ENCODE measurements at places on chromosomes 11 and 22.

- DNase-seq: peak; percentile 89
Observed at GRCh38 chr11:28756977-28757376, 648.8 kb downstream of the METTL15 start.

- peak; percentile 87 for DNase-seq
Observed at GRCh38 chr22:45608763-45609180, 62.9 kb upstream of the ATXN10 start.

DNA sequence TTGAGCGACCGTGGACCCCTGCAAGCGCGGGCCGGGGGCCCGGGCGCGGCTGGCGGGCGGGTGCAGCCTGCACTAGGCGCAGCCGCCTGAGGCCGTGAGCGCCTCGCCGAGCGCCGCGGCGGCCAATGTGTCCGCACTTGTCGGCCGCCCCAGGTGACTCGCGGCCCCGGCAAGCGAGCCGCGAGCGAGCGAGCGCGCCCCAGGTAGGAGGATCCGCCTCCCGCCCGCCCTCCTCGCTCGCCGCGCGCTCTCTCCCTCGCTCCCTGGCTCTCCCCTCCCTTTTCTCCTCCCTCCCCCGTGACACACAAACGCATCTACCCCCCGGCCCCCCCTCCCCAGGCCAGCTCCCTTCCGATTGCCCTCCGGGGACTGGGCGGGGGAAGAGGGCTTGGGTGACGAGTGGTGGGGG lies at the start of gene WNT7B:
TSS of gene WNT7B (minus strand) at position 160 of the 409 bp plus-strand sequence. CDS start 408 bp downstream, outside the sequence.
- peak; percentile 83 for DNase-seq

DNA sequence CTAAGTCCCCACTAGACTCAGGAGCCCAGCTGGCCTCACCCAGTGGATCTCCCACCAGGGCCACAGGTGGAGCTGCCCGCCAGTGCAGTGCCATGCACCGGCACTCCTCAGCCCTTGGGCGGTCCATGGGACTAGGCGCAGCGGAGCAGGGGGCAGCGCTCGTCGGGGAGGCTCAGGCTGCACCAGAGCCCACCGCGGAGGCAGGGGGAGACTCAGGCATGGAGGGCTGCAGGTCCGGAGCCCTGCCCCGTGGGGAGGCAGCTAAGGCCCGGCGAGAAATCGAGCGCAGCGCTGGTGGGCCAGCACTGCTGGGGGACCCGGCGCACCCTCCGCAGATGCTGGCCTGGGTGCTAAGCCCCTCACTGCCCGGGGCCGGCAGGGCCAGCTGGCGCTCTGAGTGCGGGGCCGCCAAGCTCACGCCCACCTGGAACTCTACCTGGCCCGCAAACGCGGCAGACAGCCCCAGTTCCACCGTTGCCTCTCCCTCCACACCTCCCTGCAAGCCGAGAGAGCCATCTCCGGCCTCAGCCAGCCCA lies 1275.2 kb upstream of the CNTN5 start:
- DNase-seq: no peak

DNA sequence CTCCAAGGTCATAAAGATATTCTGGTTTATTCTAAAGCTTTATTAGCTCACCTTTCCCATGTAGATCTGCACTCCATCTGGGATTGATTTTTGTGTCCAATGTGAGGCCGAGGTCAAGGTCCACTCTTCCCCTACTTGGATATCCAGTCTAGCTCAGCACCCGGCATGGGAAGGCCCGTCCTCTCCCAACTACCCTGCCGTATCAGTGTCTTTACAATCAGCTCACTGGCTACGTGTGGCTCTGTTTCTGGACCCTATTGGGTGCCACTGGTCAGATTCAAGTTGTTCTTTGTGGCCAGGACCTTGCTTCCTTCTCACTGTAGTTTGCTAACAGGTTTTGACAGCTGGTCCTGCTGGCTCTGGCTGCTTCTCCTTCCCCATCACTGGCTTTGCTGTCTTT lies 30.9 kb downstream of the KCNQ1OT1 start:
- no peak for DNase-seq

DNA sequence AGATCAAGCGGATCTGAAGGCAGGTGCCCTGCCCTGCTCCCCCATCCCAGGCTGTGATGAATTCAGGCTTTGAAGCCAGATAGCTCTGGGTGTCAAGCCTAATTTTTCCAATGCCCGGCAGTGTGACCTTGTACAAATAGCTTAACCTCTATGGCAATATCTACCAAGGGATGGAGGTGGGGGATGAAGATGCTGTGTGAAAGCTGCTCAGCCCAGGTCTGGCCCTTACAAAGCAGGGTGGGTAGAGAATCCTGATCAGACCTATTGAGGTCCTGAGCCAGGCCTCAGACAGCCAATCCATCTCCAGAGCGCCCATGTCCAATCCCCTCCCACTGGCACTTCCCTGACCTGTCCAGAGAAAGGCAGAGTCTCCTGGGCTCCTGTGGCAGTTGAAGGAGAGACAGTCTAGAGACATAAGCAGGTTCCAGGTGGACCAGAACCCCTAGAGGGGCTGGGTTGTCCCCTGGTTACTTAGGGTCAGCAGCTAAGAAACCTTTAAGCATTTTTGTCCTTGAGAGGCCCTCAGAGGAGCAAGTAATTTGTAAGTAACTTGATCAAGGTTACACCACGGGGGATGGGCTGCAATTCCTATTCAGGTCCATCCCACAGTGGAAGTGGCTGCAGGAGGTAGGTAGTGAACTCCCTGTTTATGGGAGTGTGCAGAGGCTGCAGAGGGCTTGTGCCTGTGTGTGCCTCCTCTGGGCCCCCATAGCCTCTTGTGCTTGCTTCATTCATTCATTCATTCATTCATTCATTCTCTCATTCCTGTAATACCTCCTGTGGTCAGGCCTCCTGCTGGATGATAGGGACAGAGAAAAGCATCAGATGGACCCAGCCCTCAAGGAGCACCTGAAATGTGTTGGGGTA lies 10.4 kb downstream of the P2RY2 start:
- no peak for DNase-seq

GRCh38 chr11:111409915-111410314 lies 30.8 kb upstream of the POU2AF1 start:
- DNase-seq: no peak

- no peak for DNase-seq
Observed at GRCh38 chr11:93736129-93736528, 5.2 kb downstream of the TAF1D start.

DNA sequence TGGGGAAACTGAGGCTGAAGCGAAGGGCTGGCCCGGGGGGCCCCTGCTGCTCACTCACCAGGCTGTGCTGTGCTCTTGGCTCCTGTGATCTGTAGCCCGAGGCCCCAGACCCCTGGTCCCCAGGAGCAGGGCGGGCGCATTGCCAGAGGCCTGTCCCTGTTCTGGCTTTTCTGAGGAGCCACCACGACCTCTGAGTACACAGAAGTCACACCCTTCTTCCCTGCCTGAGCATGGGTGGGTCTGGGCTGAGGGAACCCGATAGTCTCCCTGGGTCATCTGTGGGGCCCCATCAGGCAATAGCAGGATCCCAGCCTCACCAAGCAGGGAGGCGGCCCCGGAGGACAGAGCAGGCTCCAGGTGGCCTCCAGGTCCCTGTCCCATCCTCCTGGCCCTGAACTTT lies 5.1 kb downstream of the CASTOR1 start:
- no peak for DNase-seq

- no peak for DNase-seq
Observed at GRCh38 chr11:119472856-119473222, 49.9 kb upstream of the THY1 start.

GRCh38 chr11:77542296-77542695 lies 47.5 kb upstream of the AQP11 start:
- DNase-seq: peak; percentile 31

- no peak for DNase-seq
Observed at GRCh38 chr22:30048681-30049080, 31.6 kb upstream of the HORMAD2 start.

- DNase-seq: no peak
Observed at GRCh38 chr11:27255447-27255828, 107.6 kb downstream of the CCDC34 start.

DNA sequence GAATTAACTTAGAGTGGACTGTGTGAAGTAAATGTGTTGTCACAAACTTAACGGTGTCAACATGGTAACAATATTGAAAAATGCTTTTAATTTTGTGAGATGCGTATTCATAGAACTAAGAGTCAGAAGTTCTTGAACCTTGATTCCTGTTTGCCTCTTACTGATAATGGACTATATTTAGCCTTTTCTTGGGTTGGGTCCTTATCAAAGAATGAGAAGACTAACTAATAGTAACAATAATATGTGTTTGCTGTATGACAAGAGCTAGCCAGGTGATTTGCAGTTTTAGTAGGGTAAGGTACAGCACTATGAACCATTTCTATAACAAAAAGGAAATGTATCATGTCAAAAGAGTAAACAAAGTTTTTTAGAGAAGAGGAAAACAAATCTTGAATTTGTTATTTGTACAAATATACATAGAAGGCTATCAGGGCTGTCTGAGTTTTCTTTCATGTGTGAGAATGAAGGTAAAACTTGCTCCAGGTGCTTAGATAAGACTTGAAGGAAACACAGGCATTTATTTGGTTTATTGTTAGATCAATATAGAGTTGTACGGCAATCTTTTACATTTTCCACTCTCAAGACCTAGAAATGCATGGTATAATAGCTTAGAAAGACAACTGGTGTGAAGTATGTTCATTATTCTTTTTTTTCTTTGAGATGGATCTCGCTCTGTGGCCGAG lies 74.1 kb downstream of the PACS1 start:
- DNase-seq: no peak

GRCh38 chr11:122101625-122102291 lies 14.3 kb downstream of the BLID start:
- no peak for DNase-seq

DNA sequence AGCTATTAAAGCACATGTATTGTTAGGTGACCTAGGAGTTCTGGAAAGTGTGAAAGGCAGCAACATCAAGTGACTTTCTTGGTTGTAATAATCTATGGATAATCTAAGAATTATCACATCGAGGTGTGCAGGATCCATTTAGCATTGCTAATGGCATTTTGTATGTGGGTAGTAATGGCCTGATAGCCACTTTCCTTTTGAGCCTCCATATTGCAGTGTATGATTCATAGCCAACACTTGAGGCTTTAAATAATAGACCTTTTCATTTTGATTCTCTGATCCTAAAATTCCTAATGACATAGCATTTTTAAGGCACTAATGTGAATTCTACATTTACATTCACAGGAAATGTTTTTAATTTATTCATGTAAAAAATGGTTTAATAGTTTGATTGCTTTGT lies 759.4 kb downstream of the NELL1 start:
- no peak for DNase-seq

DNA sequence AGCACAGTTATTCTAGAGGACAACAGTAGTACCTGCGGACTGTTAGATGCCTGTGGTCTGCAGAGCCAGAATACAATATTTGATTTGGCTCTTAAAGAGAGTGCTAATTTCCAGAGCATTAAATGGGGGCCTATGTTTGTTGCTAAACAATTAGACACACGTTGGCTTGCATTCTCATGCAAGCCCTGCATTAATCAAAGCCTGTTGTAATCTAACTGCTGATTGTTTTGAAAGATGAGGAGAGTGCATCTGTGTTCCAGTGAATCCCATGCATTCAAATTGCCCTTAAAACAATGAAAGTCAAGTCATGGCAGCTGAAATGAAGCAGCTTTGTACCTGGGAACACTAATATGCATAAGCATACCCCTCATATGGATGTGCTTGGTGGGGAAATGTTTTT lies 419.4 kb downstream of the DYNC2H1 start:
- no peak for DNase-seq

DNA sequence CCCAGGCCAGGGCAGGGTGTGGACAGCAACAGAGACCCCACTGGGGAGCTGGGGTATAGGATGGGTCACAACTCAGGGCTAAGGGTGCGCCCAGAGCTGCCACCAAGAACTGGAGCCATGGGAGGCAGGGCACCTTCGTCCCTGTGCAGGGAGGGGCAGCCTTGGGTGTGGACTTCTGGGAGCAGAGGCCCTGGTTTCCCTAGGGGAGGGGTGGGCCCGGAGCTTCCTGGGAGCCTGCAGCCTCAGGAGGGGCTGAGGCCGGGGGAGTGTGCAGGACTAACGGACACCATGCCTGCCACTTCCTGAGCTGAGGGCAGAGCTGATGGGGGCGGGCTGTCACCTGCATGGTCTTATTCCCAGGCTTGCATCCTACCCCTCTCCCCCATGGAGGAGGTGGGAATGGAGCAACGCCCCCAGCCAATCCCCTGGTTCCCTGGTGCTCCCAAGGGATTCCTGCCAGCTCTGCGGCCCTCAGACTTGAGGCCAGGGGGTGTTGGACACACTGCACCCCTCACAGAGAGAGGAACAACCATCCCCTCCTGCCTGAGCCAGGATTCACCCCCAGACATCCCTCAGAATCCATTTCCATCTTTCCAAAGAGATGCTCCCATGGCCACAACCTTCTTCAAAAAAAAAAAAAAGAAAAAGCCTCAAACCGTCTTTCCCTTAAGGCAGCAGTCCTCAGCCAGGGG lies 225.7 kb downstream of the CTTN start:
- no peak for DNase-seq

GRCh38 chr11:76773921-76774361 lies 9.2 kb upstream of the TSKU start:
- no peak for DNase-seq

DNA sequence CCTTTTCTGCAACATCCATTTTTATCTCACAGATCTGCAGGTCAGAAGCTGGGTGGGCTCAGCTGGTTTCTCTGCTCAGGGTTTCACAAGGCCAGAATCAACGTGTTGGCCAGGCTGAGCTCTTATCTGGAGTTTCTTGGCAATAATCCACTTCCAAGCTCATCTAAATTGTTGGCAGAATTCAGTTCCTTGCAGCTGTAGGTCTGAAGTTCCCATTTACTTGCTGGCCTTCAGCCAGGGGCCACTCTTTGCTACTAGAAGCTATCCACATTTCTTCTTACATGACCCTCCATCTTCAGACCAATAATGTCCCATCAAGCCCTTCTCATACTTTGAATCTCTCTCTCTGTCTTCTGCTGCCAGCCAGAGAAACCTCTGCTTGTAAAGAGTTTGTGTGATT lies 103.5 kb downstream of the WNT11 start:
- DNase-seq: no peak

- peak; percentile 99 for DNase-seq
Observed at GRCh38 chr11:130636722-130637464, 188.4 kb downstream of the ADAMTS15 start.

DNA sequence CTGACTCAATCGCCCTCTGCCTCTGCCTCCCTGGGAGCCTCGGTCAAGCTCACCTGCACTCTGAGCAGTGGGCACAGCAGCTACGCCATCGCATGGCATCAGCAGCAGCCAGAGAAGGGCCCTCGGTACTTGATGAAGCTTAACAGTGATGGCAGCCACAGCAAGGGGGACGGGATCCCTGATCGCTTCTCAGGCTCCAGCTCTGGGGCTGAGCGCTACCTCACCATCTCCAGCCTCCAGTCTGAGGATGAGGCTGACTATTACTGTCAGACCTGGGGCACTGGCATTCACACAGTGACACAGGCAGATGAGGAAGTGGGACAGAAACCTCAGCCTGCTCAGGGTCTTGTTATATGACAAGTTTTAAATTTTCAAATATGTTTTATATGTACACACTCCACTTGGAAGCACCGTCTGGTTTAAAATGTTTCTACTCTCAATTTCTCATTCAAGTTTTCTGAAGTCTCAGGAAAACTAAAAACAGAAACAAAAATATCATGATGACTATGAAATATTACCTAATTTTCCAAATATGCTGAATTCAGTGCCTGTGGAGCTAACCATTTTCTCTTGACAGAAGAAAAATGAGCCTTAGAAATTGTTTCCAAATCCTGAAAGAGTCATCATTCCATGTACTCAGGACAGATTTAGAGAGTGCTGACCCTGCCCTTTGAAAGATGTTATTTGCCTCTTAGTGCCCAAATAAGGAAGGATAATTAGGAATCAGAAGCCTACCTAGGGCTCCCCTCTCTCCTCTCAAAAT lies 48.8 kb upstream of the TOP3B start:
- DNase-seq: no peak

All from PC-3 (cell line).